Naive thymus-derived CD8-positive, alpha-beta T cell (primary cell): ENCODE measurements at places on chromosomes 6 and 20.

- no peaks in the 10 kb centered on the region for H3K4me1 ChIP-seq
- H3K36me3 ChIP-seq = no peaks in the 10 kb centered on the region
- no peak overlapping the region for H3K27ac ChIP-seq
- DNase-seq = no peak
- no peak overlapping the region for H3K4me3 ChIP-seq
These were observed 13.2 kb upstream of the SCRT2 start for GRCh38 chr20:688809-689212.

DNA sequence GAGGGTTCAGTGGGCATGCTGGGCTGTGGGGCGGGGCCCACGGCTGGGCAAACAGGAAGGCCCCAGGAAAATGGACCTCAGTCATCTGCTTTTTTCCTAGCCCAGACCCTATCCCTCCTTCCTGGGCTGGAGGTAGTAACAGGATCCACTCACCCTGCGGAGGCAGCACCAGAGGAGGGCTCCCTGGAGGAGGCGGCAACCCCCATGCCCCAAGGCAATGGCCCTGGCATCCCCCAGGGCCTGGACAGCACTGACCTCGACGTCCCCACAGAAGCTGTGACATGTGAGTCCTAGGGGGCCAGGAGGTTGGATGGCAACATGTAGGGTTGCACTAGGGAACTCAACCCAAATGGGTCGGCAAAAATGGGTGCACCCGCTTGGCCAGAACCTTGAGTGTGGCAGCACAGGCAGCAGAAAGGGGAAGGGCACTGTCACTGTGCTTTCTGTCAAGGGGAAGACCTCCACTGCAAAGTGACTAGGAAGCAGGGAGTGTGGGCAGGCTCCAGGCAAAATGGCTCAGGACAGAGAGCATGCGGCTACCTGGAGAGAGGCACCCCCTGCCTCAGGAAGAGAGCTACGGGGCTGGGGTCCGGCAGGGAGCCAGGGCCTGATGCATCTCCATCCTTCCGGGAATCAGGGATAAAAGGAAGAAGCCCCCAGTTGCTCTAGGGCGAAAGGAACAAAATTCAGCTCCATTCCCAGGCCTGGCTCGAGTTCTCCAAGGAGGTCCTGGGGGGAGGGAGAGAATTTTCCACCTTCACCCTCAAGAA is 7.9 kb downstream of the MDFI start:
- H3K4me3 ChIP-seq = no peak overlapping the region
- H3K27ac ChIP-seq = no peak overlapping the region
- H3K27me3 ChIP-seq = peaks cover 28% of the 10 kb centered on the region
- no peak for DNase-seq

- no peak for DNase-seq
- H3K27me3 ChIP-seq = peaks cover 36% of the 10 kb centered on the region
- H3K27ac ChIP-seq = no peak overlapping the region
- peaks cover 19% of the 10 kb centered on the region for H3K4me1 ChIP-seq
- peaks cover 4% of the 10 kb centered on the region for H3K36me3 ChIP-seq
These were observed 3.6 kb downstream of the SULF2 start for GRCh38 chr20:47781632-47782031.

DNA sequence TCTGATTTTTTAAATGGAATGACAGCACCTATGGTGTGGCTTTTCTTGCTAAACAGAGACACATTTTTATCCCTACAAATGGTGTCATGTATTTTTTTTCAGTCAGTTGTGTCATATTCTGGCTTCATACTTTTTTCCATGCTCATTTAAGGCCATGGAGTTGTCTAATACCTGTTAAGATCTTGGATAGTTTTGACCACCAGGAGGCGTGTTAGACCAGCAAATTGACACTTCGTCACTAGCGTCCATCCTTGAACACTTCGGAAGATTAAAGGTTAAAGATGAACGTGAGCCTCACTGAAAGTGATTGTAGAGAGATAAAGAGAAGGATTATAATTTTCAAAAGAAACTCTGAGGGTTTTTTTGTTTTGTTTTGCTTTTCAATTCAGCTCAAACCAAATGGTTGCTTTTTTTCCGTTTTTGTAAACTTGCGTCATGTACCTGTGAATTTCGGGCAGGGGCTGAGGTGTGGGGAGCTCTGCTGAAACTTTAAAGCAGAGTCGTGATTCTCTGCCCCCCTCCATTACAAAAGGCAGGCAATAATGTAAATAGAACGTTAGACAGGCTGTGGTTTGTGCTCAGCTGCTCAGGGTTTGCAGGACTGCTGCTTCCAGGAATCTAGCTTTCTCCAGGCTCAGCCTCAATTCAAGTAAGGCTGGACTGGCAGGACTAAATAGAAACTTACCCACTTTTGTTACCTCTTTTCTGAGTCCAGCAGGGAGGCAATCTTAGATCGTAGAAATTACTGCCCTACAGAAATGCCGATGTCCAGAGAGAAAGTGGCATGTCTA is 245.1 kb downstream of the FOXA2 start:
- peaks cover 18% of the 10 kb centered on the region for H3K27me3 ChIP-seq
- H3K4me1 ChIP-seq = peaks cover 6% of the 10 kb centered on the region
- DNase-seq = no peak
- no peak overlapping the region for H3K4me3 ChIP-seq
- peak overlapping the region; percentile 50 for H3K27ac ChIP-seq

- peaks cover 64% of the 10 kb centered on the region for H3K4me1 ChIP-seq
- no peak for DNase-seq
- no peak overlapping the region for H3K4me3 ChIP-seq
- no peaks in the 10 kb centered on the region for H3K27me3 ChIP-seq
- peak overlapping the region; percentile 93 for H3K27ac ChIP-seq
These were observed 45.9 kb downstream of the EBF4 start for GRCh38 chr20:2738331-2739041.

DNA sequence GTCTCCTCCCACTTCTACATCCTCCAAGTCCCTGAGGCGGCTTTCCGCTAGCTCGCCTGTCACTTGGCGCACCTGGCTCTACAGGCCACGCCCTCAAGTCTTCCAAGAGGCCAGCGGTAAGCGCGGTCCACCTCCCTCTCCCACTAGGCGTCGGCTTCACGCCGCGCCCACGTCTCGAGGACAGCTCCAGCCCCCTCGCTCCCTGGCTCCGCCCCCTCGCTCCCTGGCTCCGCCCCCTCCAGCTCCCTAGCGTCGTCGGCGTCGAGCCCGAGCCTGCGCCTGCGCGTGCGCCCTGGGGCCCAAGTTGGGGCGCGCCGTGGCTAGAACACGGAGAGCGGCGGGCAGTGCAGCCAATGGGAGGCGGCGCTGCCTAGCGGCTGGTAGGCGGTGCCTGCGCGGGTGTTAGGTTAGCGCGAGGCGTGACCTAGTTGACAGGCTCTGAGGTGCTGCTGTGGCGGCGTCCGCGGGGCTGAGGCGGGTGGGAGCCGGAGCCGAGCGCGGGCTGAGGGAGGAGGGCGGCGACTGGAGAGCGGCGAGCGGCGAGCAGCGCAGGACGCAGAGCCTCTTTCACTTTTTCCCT is at the start of gene MACROD2:
MACROD2 (plus strand) TSS at position 431 of the 580 bp plus-strand sequence.
- peaks cover 25% of the 10 kb centered on the region for H3K27me3 ChIP-seq
- peak; percentile 12 for DNase-seq
- peaks cover 4% of the 10 kb centered on the region for H3K4me1 ChIP-seq
- peaks cover 5% of the 10 kb centered on the region for H3K36me3 ChIP-seq
- peak within 1 kb of the TSS; percentile 66 for H3K4me3 ChIP-seq

GRCh38 chr6:13614926-13615791 is at the start of gene NOL7:
NOL7 (plus strand) TSS chr6:13615335; CDS start chr6:13615359, 24 bp downstream.
- peaks cover 42% of the 10 kb centered on the region for H3K4me1 ChIP-seq
- DNase-seq = peak; percentile 98
- peak within 1 kb of the TSS; percentile 92 for H3K27ac ChIP-seq
- H3K27me3 ChIP-seq = no peaks in the 10 kb centered on the region
- H3K36me3 ChIP-seq = no peaks in the 10 kb centered on the region

DNA sequence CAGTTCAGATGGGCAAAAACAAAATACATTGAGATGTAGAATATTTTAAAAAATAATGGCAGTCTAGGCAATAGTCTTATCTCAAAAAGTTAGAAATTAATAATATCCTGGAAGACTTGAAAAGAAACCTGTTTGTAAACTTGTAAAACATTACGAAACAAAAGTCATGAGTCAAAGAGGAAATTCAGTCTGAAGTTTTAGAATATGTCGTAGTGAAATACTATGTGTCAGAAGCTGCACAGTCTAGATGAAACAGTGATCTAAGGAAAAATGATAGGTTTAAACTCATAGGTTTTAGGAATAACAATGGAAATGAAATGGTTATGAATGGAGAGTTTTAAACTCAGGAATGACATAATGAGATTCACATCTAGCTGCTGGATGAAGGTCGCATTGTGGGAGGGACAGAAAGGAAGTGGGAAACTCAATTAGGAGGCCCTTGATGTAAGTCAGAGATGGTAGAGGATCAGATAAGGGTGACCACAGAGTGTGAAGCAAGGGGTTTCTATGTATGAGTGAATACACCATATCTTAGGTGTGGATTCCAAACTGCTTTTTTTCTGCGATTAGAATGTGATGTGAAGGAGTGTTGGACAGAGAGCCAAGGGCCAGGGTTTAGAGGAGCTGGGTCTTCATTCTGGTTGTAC is 2.8 kb downstream of the SNRPB2 start:
- DNase-seq = no peak
- peaks cover 14% of the 10 kb centered on the region for H3K36me3 ChIP-seq

GRCh38 chr20:33647603-33648395 is 14.3 kb upstream of the C20orf144 start:
- peaks cover 4% of the 10 kb centered on the region for H3K4me1 ChIP-seq
- no peak for DNase-seq
- H3K4me3 ChIP-seq = no peak overlapping the region

GRCh38 chr20:58630063-58630462 is 21.0 kb upstream of the STX16 start:
- H3K4me1 ChIP-seq = peaks cover 26% of the 10 kb centered on the region
- H3K27ac ChIP-seq = no peak overlapping the region

- DNase-seq = no peak
- H3K27ac ChIP-seq = no peak overlapping the region
- H3K4me3 ChIP-seq = no peak overlapping the region
- H3K4me1 ChIP-seq = no peaks in the 10 kb centered on the region
These were observed 41.5 kb upstream of the GJA1 start for GRCh38 chr6:121393731-121394505.

- peaks cover 44% of the 10 kb centered on the region for H3K36me3 ChIP-seq
- peak overlapping the region; percentile 18 for H3K27ac ChIP-seq
- H3K27me3 ChIP-seq = no peaks in the 10 kb centered on the region
- H3K4me1 ChIP-seq = peaks cover 47% of the 10 kb centered on the region
- H3K4me3 ChIP-seq = no peak overlapping the region
- DNase-seq = no peak
These were observed 3.7 kb downstream of the PFDN6 start for GRCh38 chr6:33292996-33293682.

GRCh38 chr6:111865909-111866546 is 7.2 kb downstream of the FYN start:
- peaks cover 4% of the 10 kb centered on the region for H3K36me3 ChIP-seq
- peak overlapping the region; percentile 50 for H3K4me3 ChIP-seq
- H3K4me1 ChIP-seq = peaks cover 100% of the 10 kb centered on the region

DNA sequence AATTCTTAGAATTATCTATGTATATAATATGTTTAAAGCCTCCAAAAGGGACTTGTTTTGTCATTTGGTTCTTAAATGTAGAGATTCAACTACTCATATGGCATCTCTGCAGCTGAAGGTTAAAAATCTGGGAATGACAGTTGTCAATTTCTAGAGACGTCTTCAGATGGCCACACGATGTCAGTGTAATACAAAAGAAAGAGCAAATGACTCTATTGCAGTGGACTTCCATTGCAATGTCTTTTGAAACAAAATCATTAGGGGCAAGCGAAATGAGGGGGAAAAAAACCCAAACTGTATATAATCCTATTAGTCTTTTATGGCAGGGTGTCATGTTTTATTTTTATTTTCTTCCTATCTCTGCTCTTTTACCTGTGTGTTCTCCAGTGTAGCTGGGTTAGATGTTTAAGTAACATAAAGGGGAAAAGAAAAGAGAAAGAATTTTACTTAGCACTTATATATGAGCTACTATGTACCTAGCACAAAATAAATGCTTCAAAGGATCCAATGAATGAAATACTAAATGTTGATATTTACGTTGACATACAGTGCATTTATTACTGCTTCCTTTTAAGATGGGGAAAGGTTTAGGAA is 26.2 kb downstream of the CCN2 start:
- H3K4me3 ChIP-seq = no peak overlapping the region
- DNase-seq = no peak
- peaks cover 20% of the 10 kb centered on the region for H3K27me3 ChIP-seq
- H3K4me1 ChIP-seq = no peaks in the 10 kb centered on the region
- H3K36me3 ChIP-seq = no peaks in the 10 kb centered on the region
